ENCODE measurements at places on chromosomes 16 and 17.

- no peak for DNase-seq
These were observed 12.9 kb upstream of the ZKSCAN2 start for GRCh38 chr16:25270577-25270976.

- no peak for DNase-seq
These were observed 35.5 kb upstream of the HLF start for GRCh38 chr17:55229276-55229675.

DNA sequence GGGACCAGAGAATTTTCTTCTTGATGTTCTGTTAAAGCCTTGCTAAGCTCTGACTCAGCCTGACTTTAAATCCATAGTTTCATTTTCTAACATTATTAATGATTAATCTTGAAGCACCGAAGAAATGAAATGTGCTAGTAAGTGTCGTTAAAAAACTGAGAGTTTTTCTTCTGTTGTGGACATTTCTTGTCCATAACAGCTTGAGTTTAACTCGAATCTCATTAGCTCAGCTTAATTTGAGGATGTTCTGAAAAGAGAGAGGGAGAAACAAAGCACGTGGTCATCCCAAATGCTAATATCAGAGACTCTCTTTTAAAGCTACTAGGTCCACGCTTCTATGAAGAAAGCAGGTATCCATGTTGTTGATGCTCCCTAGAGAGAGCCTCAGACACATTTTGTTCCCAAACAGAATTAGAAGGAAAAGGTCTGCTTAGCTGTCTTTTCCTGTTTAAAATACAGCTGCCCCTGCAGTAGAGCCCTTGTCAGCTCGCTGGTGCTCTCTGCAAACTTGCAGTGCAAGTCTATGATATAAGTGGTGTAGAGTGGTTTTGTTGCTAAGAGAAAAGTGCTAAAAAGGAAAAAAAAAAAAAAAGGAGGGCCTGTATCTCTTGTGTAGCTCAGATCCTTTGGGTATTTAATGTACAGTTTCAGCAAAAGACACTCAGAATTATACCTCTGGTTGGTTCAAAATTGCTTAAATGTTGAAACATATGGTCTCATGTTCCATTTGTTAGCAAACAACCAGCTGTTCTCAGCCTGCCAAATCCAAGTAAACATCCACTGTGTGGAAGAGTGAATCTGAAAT, 191.1 kb upstream of the TBX2 start:
- no peak for DNase-seq

- no peak for DNase-seq
These were observed 12.4 kb downstream of the LUC7L3 start for GRCh38 chr17:50731575-50732460.

GRCh38 chr17:42062681-42063080, 12.3 kb upstream of the C17orf113 start:
- no peak for DNase-seq

DNA sequence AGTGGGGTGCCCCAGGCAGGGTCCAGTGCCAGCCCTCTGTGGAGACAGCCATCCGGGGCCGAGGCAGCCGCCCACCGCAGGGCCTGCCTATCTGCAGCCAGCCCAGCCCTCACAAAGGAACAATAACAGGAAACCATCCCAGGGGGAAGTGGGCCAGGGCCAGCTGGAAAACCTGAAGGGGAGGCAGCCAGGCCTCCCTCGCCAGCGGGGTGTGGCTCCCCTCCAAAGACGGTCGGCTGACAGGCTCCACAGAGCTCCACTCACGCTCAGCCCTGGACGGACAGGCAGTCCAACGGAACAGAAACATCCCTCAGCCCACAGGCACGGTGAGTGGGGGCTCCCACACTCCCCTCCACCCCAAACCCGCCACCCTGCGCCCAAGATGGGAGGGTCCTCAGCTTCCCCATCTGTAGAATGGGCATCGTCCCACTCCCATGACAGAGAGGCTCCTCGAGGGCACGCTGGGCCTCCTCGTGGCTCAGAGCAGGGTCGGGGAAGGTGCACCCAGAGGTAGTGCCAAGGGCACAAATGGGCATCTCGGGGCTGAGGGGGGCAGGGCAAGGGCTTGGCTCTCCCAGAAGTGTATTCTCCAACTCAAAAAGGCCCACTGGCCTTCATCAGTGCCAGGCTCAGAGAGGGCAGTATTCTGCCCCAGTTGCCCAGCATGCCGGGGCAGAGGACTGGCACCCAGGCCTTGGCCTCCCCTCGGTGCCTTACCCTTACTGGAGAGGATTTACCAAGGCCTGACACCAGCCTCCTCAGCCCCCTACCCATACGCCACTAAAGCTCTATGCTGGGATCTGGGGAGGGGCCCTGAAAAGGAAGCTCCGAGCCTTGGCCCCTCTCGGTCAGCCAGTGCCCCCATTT, at the start of gene CDH5:
Gene CDH5, plus strand, starts transcription at position 259 of the 867 bp plus-strand sequence. CDS start 12,647 bp downstream, outside the sequence.
- DNase-seq, result no peak

Data from foreskin keratinocyte (primary cell).